ENCODE measurements at places on chromosomes 12 and 14.

DNA sequence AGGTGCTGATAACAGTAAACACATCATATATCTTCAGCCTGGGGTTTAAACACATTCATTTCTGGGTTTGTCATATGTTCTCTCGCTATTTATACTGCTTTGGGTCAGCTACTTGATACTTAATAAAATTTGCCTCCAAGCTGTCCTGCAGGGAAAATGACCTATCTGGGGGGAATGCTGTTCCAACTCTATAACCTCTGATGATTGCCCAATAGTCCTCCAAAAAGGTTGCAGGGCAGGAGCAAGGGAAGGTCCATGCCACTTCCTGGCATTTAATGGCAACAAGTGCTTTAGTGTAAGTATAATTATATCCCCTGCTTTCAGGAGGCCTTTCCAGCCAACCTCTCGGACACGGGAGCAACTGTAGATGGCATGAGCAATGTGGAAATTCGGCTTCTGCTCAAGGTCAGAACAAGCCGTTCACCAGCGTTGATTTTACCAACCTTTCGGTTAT, 198.0 kb upstream of the EEA1 start:
- DNase-seq, result no peak

- DNase-seq, result no peak
Measured at GRCh38 chr12:45760333-45760732, 30.8 kb downstream of the ARID2 start.

DNA sequence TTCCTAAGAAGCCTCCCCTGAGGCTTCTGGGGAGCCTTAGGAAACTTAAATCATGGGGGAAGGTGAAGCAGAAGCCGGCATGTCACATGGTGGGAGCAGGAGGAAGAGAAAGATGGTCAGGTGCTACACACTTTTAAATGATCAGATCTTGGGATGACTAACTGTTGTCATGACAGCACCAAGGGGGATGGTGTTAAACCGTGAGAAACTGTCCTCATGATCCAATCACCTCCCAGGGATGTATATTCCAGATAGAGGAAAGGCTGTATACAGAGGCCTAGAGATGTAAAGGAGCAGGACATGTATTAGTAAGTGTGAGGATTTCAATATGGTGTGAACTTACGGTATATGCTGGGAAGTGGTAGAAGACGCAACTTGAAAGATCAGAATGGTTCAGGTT, 121.1 kb downstream of the CAND1 start:
- no peak for DNase-seq

- no peak for DNase-seq
Measured at GRCh38 chr12:90940872-90941499, 14.0 kb downstream of the CCER1 start.

- DNase-seq, result no peak
Measured at GRCh38 chr12:53781228-53781801, 29.5 kb upstream of the CISTR start.

DNA sequence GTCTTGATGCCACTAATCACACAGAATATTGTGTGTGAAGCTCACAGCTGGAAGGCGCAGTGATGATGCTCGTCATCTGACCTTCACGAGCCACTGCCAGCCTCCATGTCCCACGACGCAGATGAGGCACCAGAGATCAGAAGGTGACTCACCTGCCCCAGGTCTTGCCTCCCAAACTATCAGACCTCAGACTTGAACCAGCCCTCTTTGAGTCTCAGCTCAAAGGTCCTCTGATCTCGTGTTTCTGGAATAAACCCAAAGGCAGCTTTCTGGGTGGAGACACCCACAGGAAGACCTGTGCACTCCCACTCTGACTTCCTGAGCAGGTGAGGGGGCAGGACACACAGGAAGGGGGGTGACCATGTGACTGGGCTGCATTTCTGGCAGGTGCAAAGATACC, 19.6 kb upstream of the CHGA start:
- DNase-seq, result no peak

Measured in activated gamma-delta T cell (primary cell).